ENCODE measurements at places on chromosomes 13 and 19. TPM values are rescaled to one million over a fixed set of nuclear protein-coding genes. Genes with fewer than 3 reads are reported as not detected.

- peaks cover 38% of the 10 kb centered on the region for H3K4me1 ChIP-seq
- DNase-seq: no peak
- peaks cover 27% of the 10 kb centered on the region for H3K36me3 ChIP-seq
Observed at GRCh38 chr13:51684076-51684475, 99.8 kb downstream of the WDFY2 start.

GRCh38 chr19:34309368-34310138 lies 55.2 kb downstream of the GARRE1 start:
- H3K27ac ChIP-seq: no peak overlapping the region
- no peak overlapping the region for H3K4me3 ChIP-seq
- no peaks in the 10 kb centered on the region for H3K4me1 ChIP-seq
- DNase-seq: no peak
- H3K27me3 ChIP-seq: no peaks in the 10 kb centered on the region

- H3K4me3 ChIP-seq: no peak overlapping the region
- DNase-seq: no peak
- no peak overlapping the region for H3K27ac ChIP-seq
- H3K27me3 ChIP-seq: peaks cover 21% of the 10 kb centered on the region
Observed at GRCh38 chr19:41707871-41708371, 505 bp upstream of the CEACAM5 start.

SPRED3 gene
- total RNA-seq: 1.0 TPM
